ENCODE measurements at places on chromosomes 5 and 9. TPM values are rescaled to one million over a fixed set of nuclear protein-coding genes. Genes with fewer than 3 reads are reported as not detected.

Gene CDH9
- total RNA-seq = not detected

Gene ORM2
- total RNA-seq = not detected

Gene SPINK7
- total RNA-seq = not detected

Gene NOP16
- total RNA-seq = 8.9 TPM

Gene LCN12
- total RNA-seq = 19.6 TPM

DNA sequence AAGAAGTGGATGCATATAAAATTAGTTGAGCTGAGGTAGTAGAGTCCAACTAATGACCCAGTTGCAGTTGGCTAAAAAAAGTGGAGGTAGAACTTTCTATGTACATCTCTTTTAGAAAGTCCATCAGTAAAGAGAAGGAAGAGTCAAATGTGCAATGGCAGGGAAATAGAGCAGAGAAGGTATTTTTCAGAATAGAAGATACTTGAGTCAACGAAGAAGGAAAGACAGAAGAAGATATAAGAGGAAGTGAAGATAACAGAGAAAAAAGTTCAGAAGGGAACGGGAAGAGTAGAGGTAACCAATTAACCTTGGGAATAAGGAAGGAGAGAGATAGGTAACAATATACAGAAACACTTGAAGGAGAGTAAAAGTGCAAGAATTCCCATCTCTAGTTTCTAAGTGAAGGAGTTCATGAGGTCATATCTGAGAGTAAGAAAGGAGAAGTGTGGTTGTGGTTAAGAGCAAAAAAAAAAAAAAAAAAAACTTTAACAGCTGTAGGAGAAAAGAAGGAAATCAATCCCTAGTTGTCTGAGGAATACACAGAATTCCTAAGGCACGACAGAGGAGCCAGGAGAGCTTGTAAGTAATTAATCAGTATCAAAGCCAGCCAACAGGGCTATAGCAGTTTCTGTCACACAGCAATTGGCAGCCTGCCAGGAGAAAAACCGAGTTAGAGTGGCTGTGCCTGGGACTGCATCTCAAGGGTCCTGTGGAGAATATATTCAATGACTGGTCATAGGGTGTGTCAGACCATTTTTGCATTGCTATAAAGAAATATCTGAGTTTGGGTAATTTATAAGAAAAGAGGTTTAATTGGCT is 61.0 kb downstream of the ARL15 start:
- no peak overlapping the region for H3K4me3 ChIP-seq
- H3K27me3 ChIP-seq = no peaks in the 10 kb centered on the region
- no peaks in the 10 kb centered on the region for H3K4me1 ChIP-seq
- H3K36me3 ChIP-seq = no peaks in the 10 kb centered on the region
- DNase-seq = no peak
- H3K27ac ChIP-seq = no peak overlapping the region

- no peaks in the 10 kb centered on the region for H3K27me3 ChIP-seq
- no peaks in the 10 kb centered on the region for H3K4me1 ChIP-seq
- H3K27ac ChIP-seq = no peak overlapping the region
- H3K4me3 ChIP-seq = no peak overlapping the region
- DNase-seq = no peak
- H3K36me3 ChIP-seq = no peaks in the 10 kb centered on the region
Observed at GRCh38 chr5:35811108-35811741, 45.5 kb upstream of the IL7R start.

GRCh38 chr9:136865041-136865767 is 904 bp downstream of the EDF1 start:
- H3K36me3 ChIP-seq = no peaks in the 10 kb centered on the region
- no peak overlapping the region for H3K27ac ChIP-seq
- H3K4me3 ChIP-seq = peak overlapping the region; percentile 99

- H3K4me3 ChIP-seq = no peak overlapping the region
- no peaks in the 10 kb centered on the region for H3K27me3 ChIP-seq
- peak; percentile 57 for DNase-seq
- H3K36me3 ChIP-seq = no peaks in the 10 kb centered on the region
- no peak overlapping the region for H3K27ac ChIP-seq
Observed at GRCh38 chr9:36748322-36748899, 175.7 kb downstream of the MELK start.

DNA sequence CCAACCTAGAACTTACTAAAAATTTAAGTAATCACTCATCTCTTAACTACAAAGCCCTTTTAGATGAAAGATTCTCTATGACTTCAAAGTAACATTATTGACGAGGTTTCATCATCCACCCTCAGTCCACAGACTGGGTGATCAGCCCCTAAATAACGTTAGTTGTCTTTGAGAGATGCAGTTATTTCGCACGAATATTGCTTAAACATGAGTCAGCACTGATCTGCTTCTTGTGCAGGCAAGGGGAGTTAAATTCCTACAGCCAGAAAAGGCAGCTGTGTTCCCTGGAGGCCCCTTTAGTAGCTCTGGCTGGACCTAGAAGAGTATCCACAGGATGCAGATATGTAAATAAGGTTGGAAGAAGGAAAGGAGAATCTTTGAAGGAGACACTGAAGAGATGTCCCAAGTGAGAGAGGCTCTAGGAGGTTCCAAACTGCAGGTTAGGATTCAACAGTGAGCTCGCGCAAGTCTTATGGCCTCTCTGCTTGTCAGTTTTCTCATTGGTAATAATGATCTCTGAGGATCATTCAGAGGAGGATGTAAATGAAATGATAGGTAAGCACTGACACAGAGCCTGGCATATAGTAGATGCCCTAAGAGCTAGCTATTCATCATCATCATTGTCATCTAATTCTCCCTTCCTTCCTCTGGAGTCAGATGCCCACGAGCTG is 122.2 kb upstream of the MAN2A1 start:
- H3K27ac ChIP-seq = no peak overlapping the region
- no peak overlapping the region for H3K4me3 ChIP-seq
- H3K27me3 ChIP-seq = no peaks in the 10 kb centered on the region

Measured in ovary (tissue), 10 donors.